COLO829 (cell line): ENCODE measurements at places on chromosomes 2 and 18.

DNA sequence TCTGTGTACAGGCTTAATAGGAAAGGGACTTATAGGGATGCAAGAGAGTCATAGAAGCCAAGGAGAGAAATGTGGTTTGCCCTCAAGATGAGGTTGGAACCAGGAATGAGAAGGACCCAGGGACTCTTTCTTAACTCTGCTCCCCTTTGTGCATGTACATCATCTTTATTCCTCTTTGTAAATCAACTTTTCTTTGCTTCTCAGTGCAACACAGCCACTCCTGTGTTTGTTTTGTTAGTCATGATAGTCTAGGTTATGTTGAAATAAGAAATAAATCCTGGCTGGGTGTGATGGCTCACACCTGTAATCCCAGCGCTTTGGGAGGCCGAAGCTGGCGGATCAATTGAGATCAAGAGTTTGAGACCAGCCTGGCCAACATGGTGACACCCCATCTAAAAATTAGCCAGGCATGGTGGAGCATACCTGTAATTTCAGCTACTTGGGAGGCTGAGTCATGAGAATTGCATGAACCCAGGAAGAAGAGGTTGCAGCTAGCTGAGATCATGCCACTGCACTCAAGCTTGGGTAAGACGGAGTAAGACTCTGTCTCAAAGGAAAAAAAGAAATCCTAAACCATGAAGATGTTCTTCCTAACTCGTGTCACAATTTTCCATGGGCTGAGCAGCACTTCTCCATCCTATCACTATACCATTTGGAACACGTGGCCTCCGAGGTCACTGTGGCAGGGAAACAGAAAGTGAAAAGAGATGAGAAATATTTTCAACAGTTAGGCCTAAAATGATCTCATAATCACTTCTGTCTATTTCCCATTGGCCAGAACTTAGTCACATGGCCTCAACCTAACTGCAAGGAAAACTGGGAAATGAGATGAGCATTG, 73.0 kb upstream of the TMEM17 start:
- DNase-seq: no peak

DNA sequence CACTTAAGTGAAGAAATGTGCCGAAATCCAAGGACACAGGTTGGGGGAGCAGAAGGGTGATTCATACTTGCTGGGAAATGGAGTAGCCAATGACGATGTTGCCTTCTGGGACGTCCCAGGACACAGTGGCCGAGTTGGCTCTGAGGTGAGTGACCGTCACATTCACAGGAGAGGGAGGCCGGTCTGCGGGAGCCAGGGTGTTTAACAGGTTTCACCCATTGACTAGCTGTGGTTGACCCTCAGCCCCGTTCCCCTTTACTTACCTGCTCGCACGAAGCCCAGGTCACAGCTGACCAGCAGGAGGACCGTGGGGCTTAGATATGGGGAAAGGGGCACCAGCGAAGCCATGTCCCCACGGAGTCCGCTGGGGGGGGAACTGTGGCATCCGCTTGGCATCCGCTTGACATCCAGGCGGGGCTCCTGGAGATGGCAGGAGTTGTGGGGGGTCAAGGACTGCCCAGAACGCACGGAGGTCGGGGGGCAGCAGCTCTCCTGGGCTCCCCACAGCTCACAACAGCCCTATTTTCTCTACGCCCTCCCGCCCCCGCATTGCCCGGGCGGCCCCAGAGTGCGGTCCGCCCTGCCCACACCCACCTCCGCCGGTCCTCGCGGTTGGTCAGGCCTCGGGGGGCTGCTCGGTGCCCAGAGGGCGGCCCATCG, 586 bp downstream of the FNDC4 start:
- no peak for DNase-seq

DNA sequence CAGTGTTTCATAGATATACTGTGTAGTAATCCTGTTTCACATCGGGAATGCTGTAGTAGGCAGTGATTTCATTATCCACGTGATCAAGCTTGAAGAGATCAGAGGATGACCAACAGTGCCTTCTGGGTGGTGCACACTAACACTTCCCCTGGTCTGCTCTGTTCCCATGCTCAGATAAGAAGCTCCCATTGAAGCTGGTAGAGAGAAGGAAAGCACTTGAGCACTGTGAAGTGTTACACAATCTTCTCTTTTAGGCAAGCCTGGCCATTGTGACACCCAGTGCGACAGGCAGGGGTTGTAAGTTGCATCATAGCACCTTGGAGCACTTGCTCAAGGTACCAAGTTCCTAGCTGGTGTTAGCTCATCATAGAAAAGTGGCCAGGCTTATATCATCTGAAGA, 30.6 kb upstream of the GPD2 start:
- DNase-seq: no peak

DNA sequence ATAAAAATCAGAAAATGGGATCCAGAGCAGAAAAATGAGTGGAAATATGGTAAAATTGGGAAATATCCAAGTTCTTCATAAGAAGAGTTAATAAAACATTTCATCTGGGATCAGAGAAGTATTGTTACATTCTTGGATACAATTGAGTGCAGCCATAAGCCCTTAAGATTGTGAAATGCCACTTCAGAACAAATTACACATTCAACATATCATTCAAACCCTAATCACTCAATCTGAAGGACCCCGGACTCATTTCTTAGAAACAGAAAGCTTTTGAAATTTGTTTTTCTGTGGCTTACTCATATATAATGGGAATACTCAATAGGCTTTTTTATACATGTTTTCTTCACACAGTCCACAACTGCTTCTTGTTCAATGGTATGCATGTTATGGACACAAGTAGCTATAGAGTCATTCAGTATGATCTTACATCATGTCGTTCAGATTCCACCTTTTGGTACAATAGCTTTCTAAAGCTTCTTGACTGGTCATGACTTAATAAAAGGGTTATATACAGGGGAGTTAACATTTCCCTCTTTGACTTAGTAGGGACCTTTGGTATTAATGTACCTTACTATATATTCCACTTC, 39.9 kb downstream of the SCN7A start:
- no peak for DNase-seq
